Activated effector memory CD4-positive, alpha-beta T cell treated with anti-CD3 and anti-CD28 coated beads, Interleukin-2, amount 50 U/mL, for 16 hours (primary cell): ENCODE measurements at places on chromosomes 6 and 20.

GRCh38 chr20:44027343-44028002, 112.8 kb downstream of the TOX2 start:
- peak; percentile 53 for DNase-seq

GRCh38 chr6:113936093-113936934, 34.6 kb downstream of the HDAC2 start:
- no peak for DNase-seq

DNA sequence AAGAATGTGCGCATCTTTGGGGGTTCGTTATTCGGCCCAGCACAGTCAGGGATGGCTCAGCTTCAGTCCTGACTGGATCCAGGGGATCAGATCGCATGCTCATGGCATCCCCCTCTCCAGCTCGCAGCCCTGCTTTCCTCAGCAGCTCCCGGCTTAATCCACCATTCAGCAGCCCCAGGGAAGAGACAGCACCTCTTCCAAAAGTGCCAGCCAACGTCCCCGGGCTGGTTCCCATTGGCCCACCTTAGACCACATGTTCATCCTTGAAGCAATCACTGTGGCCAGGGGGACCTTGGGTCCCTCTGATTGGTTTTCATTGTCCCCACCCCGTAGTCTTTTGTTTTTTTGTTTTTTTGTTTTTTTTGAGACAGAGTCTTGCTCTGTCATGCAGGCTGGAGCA, 188.7 kb downstream of the ZMYND8 start:
- DNase-seq = no peak

GRCh38 chr6:11974089-11974488, 38.0 kb upstream of the HIVEP1 start:
- DNase-seq = no peak

GRCh38 chr20:3635346-3635745, 27.9 kb downstream of the GFRA4 start:
- no peak for DNase-seq

DNA sequence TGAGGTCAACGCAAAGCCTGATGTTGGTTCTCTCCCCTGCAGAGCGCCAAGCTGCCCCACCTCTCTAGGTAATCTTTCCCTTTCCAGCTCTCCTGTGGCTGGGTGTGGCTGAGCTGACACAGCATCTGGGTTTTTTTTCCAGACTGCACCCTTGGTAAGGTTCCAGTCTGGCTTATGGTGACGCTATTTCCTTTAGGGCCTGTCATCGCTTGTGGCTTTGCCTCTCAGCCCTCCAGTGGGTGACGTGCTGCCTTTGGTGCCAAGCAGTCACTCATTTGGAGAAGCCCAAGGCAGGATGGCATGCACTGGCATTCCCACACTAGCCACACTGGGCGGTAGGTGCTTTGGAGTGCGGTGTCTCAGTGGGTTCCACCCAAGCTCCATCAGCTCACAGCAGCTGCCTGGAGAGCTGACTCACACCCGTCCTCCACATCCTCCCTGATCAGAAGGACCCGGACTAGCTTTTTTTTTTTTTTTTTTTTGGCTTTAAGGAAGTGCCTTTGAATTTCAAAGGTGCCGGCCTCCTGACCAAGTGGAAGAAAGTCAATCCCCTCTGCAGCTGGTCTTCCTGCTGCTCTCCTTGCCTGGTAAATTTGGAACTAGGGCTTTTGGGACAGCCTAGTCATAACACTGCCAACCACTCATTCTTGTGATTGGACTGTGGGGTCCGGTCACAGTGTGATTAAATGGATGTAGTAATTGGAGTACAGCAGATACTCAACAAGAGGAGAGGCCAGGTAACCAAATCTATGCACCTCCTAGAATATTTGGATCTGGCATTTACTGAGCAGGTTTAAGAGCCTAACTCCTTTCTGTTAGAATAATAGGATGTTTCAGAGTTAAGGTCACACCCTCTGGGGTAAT, 153.6 kb downstream of the CD83 start:
- DNase-seq = peak; percentile 74

DNA sequence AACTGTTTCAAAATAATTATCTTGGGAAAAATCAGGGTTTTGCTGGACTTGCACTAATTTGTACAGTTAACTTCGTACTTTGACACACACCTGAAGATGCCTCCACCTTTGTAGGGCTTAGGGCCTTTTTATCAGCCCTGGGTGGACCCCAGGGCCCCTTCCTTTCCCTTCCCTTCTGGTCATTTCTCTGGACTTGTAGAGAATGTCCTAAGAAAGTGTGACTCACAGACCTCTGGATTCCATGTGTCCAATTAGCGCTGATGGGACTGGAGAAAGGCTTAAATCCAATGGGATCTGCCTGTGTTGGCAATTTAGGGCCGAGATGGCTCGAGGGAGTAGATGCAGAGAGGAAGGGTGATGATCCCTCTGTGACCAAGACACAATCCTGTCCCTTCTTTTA, 9.3 kb downstream of the TRIM15 start:
- DNase-seq = no peak

DNA sequence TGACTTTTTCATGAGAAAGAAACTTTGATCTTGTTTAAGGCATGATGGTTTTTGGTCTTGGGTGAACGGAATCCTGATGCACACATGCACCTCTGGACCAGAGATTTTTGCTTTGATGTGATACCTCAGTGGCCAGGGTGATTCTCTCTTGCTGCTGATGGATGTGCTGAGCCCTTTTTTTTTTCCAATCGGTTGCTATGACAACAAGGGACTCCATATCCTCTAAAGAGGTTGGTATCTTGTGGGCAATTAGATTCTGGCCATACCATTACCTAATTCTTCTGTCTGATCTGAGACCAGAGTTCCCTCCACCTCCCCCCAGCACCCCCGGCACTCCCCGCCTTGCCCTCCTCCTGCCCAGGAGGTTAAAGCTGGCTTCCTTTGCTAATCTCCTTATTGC, 24.9 kb downstream of the PDYN start:
- no peak for DNase-seq

GRCh38 chr6:97215157-97215769, 67.8 kb downstream of the MMS22L start:
- DNase-seq = no peak

- no peak for DNase-seq
Measured at GRCh38 chr6:63674635-63675034, 39.0 kb downstream of the PHF3 start.

DNA sequence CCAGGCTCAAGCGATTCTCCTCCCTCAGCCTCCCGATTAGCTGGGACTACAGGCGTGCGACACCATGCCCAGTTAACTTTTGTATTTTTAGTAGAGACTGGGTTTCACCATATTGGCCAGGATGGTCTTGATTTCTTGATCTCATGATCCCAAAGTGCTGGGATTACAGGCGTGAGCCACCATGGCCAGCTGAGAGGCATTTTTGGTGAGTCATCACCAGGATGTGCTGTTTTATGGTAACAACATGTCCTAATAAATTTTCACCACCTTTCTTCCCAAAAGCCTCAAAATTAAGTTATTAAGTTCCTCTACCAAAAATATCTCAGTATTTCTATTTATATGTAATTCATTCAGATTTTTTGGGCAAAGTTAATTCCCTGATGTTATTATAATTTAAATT, 53.5 kb downstream of the COL21A1 start:
- no peak for DNase-seq

DNA sequence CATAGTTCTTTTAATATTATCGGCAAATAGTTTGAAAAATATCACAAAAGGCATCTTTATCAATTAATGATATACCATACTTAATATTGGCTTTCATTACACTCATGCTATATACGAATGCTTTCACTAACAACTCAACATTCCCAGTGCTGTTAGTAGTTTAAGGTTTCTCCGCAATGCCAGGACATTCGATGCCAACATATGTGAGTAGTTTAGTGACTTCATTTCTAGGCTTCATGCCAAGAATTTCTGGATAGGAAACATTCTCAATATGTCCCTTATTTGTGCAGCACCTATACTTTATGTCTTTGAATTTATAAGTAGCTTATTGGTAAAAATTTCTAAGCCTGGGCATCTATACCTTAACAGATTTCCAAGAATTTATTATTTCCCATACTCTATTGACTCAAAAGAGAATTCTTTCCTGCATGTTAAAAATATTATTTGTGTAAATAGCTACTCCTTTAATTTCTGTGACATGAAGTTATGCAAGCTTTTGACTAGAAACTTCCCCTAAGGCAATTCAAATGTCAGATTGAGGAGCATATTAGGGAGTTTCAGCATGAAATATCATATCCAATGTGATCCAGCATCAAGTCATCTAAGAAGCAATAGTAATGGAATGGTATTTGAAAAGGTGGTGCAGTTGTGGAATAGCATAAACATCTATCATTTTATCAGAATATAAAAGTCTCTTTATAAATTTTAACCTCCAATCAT, 236.0 kb upstream of the STXBP5 start:
- no peak for DNase-seq

GRCh38 chr6:69601132-69601531, 195.7 kb downstream of the LMBRD1 start:
- no peak for DNase-seq

DNA sequence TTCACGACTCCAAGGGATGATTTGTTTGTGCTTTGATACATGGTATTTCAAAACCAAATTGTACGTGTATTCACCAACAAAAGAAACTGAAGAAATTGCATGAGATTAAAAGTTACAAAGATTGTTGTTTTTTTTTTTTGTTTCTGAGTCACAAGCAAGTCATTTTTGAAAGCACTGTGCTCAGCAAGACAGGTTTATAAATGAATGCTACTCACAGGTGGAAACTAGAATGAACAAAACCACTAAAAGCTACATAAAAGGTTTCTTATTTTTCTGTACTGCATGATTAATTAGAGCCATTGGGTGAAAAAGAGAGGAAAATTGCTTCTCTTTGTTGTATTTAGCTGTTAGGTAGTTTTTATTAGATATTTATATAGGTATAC, 90.2 kb upstream of the RIPOR2 start:
- DNase-seq = no peak

DNA sequence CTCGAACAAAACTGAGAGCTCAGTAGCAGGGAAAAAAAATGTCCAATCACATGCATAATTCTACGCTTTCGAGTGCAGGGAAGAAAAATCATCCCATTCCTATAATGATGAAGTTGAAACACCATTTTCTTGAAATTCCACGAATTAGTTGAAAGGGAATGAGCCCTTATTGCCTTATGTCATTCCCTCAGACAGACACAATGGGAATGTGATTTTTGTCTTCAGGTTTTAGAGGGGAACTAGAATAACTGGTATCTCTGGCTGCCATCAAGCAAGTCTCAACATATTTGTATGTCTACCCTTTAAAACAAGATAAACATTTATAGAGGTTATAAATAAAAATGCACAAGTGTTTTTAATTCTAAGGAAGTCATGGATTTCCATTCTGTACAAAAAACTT, 87.9 kb downstream of the KIF13A start:
- no peak for DNase-seq

DNA sequence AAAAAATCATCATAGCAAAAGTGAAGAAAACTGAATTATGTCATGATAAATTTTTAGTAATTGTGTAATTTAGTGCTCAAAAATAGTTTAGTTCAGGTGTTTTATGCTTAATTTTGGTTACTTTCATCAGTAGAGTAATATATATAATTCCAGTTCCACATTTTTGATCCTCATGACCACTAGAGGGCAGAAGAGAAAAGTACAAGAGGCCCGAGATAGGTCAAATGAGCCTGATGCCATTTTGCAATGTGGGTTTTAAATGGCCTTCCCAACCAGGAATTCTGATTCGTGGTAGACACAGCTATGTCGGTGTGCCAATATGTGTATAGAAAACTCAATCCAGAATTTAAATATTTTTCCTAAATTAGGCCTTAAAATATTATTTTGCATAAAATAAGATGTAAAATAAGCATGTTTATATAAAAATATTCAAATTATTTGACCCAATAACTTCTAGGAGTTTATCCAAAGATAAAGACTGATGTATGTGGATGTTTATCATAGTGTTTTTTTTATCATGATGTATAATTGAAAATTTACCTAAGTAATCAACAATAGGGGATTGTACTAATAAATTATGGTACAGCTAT, 159.7 kb upstream of the RPS6KA2 start:
- no peak for DNase-seq

DNA sequence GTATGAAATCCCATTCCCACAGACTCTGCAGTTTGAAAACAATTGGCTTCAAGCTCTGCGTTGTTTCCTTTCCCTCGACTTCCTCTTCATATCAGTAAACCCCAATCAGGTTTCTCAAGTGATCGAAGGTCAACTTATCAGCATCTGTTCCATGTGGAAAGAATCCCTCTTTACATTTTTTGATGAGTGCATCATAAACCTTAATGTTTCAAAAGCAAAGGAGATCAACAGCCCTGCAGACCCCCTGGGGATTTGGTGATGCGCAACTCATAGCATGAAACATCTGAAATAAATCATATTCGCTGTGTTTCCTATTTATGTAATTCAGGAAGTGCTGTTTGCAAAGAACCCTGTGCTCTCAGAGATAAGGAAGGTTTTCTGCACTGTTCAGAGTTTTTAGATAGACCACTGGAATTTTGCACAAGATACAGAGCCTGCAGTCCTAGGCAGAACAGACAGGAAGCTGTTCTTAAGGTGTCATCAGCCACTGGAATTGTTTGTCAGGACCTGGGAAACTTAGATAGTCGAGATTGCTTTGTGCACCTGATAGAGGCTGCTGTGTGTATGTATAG, 216.0 kb downstream of the HIVEP2 start:
- no peak for DNase-seq

- DNase-seq = no peak
Measured at GRCh38 chr6:148457137-148457842, 114.7 kb downstream of the SASH1 start.

GRCh38 chr20:39775110-39775509, 813.0 kb downstream of the DHX35 start:
- no peak for DNase-seq

DNA sequence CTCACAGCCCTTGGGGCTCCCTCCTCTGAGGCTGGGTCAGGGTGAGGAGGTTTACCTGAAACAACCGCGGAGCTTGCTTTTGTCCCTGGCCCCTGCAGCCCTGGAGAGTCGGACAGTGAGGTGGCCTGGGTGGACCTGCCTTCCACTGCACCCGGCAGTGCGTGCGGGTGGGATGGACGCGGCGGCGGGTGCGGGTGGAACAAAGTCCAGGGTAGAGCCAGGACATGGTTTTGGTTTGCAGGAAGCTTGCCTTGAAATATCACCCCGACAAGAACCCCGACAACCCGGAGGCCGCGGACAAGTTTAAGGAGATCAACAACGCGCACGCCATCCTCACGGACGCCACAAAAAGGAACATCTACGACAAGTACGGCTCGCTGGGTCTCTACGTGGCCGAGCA, 27.1 kb downstream of the UCKL1 start:
- no peak for DNase-seq

GRCh38 chr20:1783245-1783644, 112.0 kb upstream of the SIRPA start:
- no peak for DNase-seq
